ENCODE measurements at places on chromosomes 16 and 17.
A peak's percentile ranks its signal among the peaks of the same experiment; 100 is the strongest.

- no peak for DNase-seq
These were observed 110.4 kb upstream of the HAS3 start for GRCh38 chr16:68995011-68995504.

DNA sequence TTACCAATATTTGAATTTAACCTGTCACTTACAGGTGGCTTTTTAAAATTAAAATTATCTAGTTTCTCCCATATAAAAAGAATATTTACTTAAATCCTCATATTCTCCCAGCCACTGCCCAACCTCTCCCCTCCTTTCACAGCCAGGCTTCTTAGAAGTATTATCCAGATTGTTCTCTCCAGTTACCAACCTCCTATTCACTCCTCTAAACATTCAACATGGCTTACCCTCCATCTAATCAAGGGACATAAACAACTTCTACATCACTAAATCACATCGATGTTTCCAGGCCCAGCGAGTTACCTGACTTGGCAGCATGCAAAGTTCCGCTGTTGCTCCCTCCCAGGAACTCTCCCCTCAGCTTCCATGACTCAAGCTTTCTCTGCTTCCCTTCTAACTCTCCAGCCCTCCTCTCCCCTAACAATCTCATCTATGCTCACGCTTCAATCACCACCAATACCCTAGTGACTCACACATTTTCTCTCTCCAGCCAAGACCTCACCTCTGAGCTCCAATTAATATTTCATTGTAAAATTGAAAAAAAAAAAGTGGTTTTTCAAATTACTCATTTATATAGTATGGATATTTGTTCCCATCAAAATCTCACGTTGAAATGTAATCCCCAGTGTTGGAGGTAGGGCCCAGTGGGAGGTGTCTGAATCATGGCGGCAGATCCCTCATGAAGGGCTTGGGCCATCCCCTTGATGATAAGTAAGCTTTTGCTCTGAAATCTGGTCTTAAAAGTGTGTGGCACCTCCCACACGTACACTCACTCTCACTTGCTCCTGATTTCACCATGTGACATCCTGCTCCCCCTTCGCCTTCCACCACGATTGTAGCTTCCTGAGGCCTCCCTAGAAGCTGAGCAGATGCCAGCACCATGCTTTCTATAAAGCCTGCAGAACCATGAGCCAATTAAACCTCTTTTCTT, 88.5 kb downstream of the HELZ start:
- DNase-seq = no peak

GRCh38 chr16:66220702-66221101, 145.8 kb upstream of the CDH5 start:
- DNase-seq = peak; percentile 80

- DNase-seq = peak; percentile 18
These were observed 3.1 kb downstream of the MAPK7 start for GRCh38 chr17:19381361-19381740.

DNA sequence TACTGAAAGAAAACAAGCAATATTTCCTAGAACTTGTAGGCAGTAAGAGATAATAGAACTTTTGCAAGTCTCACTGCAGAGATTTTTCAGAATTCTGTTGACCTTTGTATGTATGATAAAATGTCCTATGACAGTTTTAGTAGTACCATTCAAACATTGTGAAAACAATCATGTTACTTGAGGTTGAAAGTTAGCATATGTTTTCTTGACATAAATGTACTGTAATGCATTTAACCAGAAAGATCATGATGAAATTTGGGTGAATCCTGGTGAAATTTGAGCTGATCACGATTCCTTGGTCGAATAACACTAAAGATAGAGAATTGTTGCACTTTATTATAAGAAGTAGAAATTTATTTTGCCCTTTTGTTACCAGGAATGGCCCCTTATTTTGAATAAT, 85.7 kb downstream of the TAOK1 start:
- DNase-seq = no peak
